ENCODE measurements at places on chromosomes 11 and 22.

DNA sequence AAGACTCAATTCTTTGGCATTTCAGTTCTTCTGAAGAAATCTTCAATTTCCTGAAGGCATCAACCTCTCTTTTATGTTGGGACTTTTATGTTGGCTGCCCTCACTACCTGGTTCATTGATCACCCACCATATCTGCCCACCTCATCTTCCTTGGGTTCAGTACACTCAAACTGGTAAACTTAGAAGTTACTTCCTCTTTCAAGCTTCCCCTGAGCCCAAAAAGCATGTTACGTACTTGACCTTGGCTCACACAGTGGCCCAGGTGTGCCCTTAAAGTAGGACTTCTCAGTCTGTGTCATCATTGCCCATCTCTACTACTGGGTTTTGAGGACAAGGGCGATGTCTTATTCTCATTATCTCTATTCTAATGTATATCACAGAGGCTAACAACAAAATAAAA, 86.1 kb downstream of the GRIA4 start:
- DNase-seq = no peak

DNA sequence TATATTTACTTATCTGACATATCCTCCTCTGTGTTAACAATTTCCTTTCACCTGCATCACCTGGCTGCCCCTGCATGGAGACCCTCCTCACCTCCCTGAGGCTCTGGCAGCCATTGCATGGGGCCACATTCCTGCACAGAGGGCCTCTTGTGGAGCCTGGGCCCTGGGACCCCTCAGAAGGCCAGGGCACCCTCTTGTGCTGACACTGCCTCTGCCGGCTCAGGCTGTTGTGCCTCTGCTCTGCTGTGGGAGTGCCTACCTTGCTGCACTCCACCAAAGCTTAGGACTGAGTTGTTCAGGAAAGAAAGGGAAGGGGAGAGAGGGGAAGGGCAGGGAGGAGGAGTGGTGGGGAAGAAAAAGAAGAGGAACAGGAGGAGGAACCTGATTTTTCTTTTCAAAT, 194.5 kb downstream of the ADAMTS15 start:
- no peak for DNase-seq

DNA sequence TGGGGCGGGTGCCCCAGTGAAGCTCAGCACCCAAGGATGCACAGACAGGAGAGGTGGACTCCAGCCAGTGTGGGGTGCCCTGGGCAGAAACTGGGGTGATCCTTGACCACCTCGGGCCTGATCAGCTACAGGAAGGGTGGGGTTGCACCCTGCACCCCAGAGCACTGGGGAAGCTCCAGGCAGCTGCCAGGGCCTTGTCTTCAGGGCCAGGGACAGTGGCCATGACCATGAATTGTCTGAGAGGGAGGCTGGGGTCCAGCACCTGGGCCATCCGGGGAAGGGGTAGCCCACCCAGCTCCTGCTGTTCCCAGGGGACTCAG, 17.6 kb downstream of the IL17REL start:
- no peak for DNase-seq

GRCh38 chr11:75240311-75241035, at the start of gene TPBGL:
Gene TPBGL (plus strand): TSS chr11:75240774. CDS start chr11:75241050, 276 bp downstream.
- DNase-seq = no peak

- DNase-seq = no peak
These were observed 18.8 kb upstream of the SLC36A4 start for GRCh38 chr11:93216511-93217101.

- DNase-seq = no peak
These were observed 5.1 kb downstream of the ZPR1 start for GRCh38 chr11:116782728-116783127.

- no peak for DNase-seq
These were observed 5.4 kb upstream of the OR56A4 start for GRCh38 chr11:6012035-6012668.

- DNase-seq = no peak
These were observed 20.5 kb upstream of the TEAD1 start for GRCh38 chr11:12653729-12654128.

DNA sequence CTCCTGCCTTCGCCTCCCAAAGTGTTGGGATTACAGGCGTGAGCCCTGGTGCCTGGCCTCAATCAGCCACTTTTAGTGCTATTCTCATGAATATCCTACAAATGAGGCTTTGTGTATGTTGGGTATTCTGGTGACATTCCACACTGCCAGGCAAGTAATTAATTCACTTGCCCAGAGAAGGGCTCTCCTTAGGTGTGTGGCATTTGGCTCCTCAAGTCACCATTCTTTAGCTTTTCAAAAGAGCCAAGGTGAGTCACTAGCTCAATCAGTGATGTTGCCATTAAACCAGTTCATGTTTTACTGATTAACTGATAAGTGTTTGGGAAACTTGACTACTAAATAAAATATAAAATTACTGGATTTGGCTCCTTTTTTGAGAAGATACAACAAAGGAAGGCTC, 52.2 kb downstream of the SLC25A17 start:
- DNase-seq = no peak

DNA sequence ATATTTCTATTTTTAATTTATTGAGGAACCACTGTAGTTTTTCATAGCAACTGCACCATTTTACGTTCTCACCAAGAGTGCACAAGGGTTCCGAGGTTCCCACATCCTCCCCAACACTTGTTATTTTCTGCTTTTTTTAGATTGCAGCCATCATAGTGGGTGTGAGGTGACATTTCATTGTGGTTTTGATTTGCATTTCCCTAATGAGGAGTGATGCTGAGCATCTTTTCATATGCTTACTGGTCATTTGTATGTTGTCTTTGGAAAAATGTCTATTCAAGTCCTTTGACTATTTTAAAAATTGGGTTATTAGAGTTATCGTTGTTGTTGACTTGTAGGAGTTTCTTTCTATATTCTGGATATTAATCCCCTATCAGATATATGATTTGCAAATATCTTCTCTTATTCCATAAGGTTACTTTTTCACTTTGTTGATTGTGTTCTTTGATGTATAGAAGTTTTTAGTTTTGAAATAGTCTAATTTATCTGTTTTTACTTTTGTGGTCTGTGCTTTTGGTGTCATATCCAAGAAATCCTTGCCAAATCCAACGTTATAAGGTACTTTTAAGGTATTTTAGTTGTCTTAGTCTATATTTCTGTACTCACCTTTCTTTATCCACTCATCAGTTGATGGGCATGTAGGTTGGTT, 9.0 kb downstream of the NEAT1 start:
- DNase-seq = no peak

DNA sequence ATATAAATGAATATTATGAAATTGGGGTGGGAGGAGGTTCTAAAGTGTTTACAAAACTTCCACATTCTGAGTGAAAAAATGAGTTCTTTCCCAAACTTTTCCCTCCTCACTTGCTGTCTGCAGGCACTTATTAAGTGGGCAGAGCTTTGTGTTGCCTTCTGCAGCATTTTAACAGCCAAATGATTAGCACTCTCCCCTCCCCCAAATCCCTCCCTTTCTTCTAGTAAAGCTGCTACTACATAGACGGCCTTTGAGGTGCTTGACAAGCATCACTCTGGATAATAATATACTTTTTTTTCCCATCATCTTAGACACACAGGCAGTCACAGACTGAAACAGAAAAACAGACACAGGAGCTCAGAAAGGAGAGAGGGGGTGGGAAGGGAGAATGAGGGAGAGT, 493.5 kb downstream of the DLG2 start:
- no peak for DNase-seq

DNA sequence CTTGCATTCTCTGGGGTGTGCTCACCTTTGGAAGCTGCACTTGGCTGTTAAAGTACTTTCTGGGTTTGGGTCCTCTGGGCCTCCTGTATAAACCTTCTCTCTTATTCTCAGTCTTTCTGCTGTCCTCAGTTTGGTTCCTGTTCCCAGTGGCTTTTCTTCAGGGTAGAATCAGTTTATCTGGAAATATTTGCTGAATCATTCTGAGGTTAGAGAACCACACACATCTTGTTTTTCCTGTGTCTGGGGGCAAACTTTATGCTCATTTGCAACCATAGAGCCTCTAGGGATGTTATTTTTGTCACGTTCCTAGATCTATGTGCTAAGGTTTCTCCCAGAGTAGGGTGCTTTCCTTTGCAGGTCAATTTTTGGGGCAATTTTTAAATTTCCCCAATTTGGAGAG, 224.3 kb upstream of the C11orf87 start:
- DNase-seq = no peak

- DNase-seq = no peak
These were observed 20.6 kb downstream of the MUC5AC start for GRCh38 chr11:1178201-1178885.

- DNase-seq = no peak
These were observed 98.6 kb downstream of the YAP1 start for GRCh38 chr11:102208835-102209234.

- DNase-seq = no peak
These were observed 16.5 kb downstream of the SCYL1 start for GRCh38 chr11:65541093-65541982.

DNA sequence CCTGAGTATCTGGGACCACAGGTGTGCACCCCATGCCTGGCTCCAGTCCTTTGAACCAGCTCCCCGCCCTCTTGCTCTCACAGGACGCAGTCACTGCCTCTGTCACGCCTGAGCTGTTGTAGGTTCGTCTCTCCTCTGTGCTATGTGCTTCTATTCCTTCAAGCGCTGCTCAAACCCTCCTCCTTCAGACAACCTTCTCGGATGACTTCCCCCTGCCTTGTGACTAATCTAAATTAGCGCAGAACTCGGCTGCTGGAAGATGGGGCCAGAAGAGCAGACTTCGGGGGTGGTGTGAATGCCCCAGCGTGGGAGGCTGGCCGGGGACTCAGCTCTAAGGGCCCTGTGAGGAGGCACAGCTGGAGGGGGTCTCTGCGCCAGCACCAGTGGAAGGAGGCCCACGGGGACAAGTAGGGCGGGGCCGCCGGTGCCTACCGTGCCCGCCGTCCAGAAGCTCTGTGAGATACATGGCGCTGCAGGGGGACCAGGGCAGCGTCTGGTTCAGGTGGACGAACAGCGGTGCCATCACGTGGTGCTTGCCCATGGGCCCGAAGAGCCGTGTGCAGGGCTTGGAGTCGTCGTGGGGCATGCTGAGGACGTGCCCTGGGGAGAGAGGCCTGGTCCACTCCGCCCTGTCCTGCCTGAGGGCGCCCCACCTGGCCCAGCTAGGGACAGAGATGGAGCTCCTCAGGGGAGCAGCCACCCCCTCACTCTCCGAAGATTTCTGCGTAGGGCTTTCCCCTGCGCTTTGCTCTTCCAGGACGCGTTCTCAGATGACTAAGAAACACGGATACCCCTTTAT, 12.5 kb downstream of the ADAMTS8 start:
- DNase-seq = no peak

- no peak for DNase-seq
These were observed 12.5 kb upstream of the THRSP start for GRCh38 chr11:78050964-78051831.

DNA sequence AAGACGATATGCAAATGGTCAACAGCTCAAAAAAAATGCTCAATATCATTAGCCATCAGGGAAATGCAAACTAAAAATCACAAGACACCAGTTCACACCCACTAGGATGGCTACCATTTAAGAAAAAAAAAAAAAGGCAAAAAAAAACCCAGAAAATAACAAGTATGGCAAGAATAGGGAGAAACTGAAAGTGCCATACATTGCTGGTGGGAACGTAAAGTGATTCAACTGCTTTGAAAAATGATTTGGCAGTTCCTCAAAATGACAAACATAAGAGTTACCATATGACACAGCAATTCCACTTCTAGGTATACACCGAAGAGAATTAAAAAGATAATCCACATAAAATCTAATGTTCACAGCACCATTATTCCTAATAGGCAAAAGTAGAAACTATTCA, 47.5 kb downstream of the PICALM start:
- no peak for DNase-seq

DNA sequence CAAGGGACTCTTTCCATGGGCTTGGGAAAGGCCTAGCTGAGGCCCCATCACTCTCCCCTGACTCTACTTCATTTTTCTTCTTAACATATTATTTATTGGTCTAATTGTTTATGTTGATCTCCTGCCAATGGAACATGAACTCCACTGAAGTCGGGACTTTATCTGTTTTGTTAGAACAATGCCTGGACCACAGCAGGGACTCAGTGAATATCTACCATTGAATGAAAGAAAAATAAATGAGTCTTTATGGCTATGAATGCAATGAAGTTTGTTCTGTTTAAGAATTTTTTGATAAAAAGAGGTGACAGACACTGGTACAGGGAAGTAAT, 112.3 kb downstream of the ADAMTS15 start:
- DNase-seq = no peak
